ENCODE measurements at places on chromosomes 1 and 21.
A peak's percentile ranks its signal among the peaks of the same experiment; 100 is the strongest.

GRCh38 chr1:234725177-234726132 is 115.5 kb upstream of the IRF2BP2 start:
- DNase-seq: peak; percentile 43

GRCh38 chr21:36704281-36704957 is 5.5 kb downstream of the SIM2 start:
- DNase-seq: peak; percentile 20

- no peak for DNase-seq
Observed at GRCh38 chr1:213268221-213268620, 217.2 kb downstream of the RPS6KC1 start.

DNA sequence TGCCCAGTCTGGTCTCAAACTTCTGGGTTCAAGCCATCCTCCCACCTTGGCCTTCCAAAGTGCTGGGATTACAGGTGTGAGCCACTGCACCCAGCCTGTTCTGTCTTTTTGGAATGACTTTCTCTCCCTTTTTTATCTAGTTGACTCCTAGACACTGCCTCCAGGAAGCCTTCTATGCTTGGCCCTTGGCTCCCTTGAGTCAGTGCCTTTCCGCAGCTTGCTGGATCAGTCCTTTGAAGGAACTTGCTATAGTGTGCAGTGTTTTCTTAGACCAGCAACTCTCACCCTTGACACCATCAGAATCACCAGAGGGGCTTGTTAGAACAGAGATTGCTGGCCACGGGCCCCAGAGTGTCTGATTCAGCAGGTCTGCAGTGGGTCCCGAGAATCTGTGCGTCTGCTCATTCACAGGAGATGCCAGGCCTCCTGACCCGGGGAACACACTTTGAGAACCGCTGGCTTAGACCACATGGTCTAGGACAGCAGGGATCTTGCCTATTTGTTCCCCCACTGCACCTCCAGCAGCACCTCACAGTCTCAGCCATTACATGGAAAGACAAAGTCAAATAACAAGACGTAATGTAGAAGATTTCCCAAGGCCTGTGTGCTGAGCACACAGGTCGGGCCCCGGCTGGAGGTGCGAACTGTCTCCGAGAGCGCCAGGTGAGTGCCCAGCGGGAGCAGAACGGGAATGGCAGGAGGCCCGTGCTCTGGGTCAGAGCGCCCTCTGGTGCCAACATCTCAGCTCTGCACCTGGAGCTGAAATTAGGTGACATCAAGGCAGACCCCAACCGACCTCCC is 27.4 kb upstream of the CTPS1 start:
- DNase-seq: peak; percentile 93

- DNase-seq: no peak
Observed at GRCh38 chr1:227958617-227959324, 11.0 kb upstream of the WNT9A start.

GRCh38 chr1:56758135-56758534 is 61.1 kb downstream of the FYB2 start:
- DNase-seq: peak; percentile 64

- no peak for DNase-seq
Observed at GRCh38 chr1:60129911-60130310, 56.3 kb upstream of the C1orf87 start.

- DNase-seq: no peak
Observed at GRCh38 chr1:111756124-111756513, 418 bp downstream of the DDX20 start.

- peak; percentile 86 for DNase-seq
Observed at GRCh38 chr21:45029298-45029947, 45.0 kb upstream of the ADARB1 start.

DNA sequence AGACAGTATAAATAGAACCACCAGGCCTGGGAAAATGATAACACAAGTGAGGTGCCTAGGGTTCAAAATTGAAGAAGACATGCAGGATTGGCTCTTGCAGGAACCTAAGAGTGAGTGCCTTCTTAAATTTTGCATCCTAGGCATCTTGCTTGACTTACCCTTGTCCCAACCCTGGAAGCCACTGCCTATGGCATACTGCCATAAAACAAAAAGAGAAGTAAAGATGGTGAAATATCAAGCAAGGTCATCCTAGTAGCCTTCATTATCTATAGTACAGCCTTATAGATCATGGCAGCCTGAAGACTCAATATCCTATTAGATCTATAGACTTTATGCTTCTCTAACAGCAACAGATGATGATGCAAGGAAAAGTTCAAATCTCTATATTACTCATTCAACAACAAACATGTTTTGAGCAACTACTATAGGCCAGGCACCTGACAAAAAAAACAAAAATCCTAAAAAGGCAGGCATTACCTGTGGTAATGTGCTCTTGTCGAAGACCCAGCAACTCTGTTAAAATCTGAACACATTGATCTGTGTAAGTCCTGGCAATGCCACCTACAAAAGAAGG is 6.3 kb downstream of the AP4B1 start:
- DNase-seq: no peak

DNA sequence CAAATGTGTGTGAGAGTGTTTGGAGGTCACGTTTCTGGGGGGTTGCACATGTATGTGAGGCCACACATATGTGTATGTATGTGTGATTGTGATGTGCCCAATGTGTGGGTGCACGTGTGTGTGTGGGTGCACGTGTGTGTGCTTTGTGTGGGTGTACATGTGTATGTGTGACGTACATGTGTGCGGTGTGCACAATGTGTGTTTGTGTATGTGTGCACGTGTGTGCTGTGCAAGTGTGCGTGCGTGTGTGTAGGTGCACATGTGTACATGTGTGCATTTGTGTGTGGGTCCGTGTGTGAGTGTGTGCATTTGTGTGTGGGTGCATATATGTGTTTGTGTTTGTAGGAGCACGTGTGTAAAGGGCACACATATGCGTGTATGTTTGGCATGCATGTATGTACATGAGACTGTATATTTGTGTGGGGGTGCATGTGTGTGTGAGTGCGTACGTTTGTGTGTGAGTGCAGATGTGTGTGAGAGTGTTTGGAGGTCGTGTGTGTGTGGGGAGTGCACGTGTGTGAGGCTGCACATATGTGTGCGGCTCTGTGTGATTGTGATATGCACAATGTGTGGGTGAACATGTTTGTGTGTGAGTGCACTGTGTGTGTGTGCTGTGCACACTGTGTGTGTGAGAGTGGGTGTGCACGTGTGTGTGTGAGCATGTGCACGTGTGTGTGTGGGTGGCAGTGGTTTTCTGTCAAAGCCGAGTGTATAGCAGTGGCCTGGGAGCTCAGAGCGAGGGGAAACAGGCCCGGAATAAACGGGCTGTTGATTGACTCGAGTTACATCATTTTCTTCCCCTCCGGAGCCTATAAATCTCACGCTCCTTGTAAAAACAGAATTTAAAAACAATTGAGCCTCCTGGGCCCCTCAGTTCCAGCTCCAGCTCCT is 132.7 kb upstream of the ARHGEF16 start:
- no peak for DNase-seq

DNA sequence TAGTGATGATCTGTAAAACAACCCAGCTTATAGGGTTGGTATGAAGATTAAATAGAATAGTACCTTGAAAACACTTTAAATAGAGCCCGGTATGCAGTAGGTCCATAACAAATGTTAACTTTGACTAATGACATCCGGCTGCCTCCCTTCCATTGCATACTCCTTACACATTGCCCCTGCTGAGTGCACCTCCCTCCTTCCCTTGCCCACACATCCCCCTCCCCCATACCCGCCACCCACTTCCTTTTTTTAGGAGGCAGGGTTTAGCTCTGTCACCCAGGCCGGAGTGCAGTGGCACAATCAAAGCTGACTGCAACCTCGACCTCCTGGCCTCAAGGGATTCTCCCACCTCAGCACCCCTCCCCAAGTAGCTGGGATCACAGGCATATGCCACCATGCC is 24.4 kb upstream of the ZC3H12A start:
- no peak for DNase-seq

DNA sequence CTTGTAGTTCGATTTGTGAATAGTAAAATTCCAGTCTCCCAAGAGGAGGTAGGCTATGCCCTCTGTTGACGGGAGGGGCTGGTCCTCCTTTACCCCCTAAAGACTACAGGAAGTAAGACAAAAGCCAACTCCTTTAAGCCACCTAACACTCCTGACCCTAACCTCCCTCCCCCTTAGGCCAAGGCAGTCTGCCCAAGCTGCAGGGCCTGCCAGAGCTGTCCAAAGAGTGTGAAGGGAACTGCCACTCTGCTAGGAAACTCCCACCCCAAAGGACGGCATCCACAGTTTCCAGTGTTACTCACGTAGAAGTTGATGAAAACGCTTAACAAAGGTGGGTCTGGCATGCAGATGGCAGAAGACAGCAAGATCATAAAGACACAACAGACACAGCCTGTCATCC is 803.2 kb downstream of the PLA2G4A start:
- DNase-seq: no peak

DNA sequence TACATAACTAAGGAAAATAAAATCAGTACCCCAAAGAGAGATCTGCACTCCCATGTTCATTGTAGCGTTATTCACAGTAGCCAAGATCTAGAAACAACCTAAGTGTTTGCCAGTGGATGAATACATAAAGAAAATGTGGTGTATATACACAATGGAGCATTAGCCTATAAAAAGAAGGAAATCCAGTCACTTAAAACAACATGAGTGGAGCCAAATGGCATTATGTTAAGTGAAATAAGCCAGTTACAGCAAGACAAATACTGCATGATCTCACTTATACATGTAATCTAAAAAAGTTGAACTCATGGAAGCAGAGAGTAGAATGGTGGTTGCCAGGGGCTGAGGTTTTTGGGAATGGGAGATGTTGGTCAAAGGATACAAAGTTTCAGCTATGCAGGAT is 508.3 kb upstream of the B3GALT2 start:
- no peak for DNase-seq

GRCh38 chr21:28893687-28894086 is 99.0 kb downstream of the LTN1 start:
- no peak for DNase-seq

GRCh38 chr1:155933591-155934096 is 569 bp downstream of the KHDC4 start:
- DNase-seq: peak; percentile 30

DNA sequence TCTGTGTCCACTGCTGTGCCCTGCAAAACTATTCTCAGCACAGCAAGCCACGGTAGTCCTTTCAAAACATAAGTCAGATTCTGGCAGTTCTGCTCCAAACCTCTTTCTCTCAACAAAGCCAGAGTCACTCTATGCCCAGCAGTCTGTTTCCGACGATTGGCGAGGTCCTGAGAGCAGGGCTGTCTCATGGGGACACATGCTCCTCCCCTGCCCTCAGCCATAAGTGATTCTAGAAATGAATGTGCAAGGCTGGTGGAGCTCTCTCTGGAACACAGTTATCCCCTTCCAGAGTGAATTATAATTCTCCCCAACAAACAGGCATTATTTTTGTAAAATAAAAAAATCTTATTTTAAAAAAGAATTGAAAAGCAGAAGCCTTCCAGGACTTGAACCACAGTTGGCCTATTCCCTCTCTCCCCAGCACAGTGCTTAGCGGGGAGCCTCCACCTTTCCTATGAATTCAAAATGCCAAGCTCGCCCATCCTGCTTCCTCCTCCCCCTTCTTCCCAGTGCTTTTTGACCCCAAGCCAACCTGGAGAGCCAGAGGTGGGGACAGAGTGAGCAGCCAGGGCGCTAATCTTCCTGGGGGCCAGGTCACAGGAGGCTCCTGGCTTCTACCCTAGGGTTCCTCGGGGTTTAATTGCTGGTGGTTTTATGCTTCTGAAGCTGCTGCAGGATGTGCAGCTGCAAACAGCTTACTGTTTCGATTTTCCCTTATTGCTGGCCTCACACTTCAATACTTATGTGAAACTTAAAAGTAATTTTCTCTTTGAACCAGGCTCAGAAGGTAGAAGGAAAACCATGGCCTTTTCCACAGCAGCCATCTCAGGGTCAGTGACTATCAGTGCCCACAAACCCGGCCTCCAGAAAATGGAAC is 41.1 kb downstream of the KCNJ6 start:
- no peak for DNase-seq

DNA sequence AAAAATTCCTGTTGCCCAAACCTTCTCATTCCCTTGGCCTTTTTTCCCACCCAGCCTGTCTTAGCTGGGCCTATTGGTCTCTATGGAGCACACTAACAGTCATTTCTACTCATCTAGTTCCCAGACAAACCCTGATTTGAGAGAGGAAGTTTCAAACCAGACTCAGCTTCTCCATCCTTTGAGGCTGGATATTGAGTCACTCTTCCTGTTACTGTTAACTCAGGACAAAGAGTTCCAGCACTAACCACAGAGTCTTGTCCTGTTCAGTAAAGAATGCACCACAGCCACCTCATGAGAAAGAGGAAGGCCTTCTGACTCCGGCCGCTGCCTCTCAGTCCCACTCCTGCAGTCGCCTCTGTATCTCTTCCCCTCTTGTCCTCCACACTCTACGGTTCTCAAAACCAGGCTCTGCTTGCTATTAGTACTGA is 137.8 kb downstream of the PTPRC start:
- no peak for DNase-seq

- no peak for DNase-seq
Observed at GRCh38 chr1:227489572-227489971, 73.8 kb upstream of the ZNF678 start.

DNA sequence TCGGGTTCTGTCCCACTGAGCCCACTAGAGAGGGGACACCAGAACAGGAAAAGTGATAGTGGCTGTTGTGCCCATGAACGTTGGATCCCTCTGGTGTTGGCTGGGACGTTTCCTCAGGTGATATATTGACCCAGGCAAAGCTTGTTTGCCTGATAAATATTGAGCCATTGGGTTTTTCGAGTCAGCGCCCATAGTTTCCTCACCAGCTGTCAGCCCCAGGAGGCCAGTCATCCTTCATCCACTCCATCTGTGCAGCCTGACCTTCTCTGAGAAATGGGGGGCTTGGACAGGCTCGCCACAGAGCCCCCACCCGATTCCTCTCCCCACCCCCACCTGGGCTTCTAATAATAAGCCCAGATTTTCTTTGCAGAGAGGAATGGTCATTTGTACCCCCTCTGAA is 13.3 kb downstream of the DISP3 start:
- DNase-seq: no peak

DNA sequence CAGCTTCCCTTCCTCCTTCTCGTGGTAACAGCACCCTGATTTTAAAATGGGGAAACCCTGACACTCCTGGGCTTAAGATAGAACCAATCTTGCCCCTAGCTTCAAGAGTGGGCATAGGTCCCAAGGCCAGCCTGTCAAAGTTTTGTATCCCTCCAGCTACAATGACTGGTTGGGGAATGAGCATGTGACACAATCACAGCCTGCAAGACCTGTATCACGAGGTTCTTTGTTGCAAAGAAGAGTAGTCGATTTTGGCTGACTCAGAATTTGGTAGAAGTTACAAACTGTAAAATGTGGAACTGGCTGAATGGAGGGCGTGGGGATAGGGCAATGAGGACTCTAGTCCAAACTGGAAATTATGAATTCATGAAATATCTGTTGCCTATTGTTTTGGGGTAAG is 18.7 kb downstream of the CTSK start:
- peak; percentile 9 for DNase-seq

DNA sequence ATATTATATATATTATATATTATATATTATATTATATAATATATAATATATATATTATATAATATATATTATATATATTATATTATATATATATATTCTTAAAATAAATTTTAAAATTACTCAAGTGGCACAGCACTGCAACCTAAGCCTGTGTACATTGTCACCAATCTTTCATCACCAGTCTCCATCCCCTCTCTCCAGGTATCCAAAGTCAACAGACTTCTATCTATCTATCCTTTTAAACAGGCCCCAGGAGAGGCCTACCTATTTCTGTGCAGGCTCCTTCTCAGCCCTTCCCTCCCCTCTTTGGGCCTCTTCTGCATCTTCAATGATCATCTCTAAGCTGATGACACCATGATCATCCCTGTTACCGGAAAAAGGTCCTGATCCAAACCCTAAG is 111.7 kb downstream of the RHOU start:
- no peak for DNase-seq

GRCh38 chr1:112017183-112017582 is 27.7 kb upstream of the KCND3 start:
- no peak for DNase-seq

GRCh38 chr21:17598437-17598836 is 14.3 kb downstream of the BTG3 start:
- DNase-seq: no peak
